ENCODE measurements at places on chromosomes 12 and 14.

DNA sequence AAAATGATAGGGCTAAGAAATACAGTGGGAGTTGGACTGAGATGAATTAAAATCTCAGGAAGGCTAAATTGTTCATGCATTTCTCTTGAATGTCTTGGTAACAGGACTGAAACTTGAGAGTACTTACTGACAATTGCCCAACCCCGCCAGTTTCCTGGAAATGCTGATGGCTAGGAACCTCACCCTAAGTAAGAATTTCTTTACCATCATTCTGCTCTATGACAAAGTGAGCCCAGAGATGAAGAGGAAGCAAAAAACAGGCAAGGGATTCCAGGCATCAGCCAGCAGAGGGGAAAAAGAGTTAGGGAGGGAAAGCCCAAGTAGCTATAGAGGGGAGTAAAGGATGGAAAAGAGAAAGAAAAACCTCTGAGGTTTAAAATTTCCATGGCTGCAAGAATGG lies 397.7 kb downstream of the MDGA2 start:
- DNase-seq: no peak

GRCh38 chr14:38366374-38366773 lies 110.5 kb upstream of the CLEC14A start:
- no peak for DNase-seq

GRCh38 chr12:123070267-123071081 lies 80.4 kb downstream of the PITPNM2 start:
- DNase-seq: no peak

DNA sequence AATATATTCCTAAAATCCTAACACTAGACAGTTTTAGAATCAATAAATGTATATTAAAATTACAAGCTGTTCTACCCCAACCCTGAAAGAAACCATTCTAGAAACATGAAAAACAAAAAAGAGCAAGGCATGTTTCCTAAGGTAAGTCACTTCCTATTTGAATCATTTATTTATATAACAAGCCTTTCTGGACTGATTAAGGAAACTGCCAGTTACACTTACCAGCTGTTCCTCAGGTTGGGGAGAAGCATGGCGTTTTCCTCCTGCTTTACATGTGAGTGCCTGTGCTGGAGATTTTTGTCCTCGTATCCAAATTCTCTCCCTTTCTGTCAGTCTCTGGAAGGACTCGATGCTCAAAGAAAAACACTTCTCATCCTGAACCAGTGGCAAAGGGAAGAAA lies 183.3 kb downstream of the EFCAB11 start:
- DNase-seq: no peak

DNA sequence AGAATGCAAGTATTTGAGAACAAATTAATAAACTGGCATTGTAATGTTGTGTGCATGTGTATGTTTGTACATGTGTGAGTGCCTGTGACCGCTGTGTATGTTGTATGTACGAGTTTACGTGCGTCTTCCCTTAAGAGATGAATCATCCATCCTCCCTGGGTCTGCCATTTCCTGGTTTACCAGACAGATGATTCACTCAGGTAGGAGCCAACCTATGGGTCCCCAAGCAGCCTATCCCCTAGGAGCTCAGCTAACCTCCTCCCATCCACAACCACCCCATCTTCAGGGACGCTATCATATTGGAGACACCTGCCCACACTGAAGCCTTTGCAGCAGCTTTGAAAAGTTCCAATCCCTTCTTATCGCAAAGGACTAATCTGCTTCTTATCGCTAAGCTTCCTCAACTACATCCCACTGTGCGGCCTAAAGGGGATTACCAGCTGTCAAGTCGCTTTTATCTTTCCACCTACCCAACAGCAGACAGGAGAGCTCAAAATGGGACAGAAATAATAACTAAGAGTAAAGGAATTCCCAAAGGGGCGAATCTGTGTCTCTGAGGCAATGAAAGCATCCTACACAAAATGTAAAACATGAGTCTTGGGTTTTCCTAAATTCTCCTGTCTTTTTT lies 81.5 kb upstream of the TMCC3 start:
- peak; percentile 25 for DNase-seq

- no peak for DNase-seq
These were observed 142.5 kb downstream of the PHLDA1 start for GRCh38 chr12:75888874-75889613.

- no peak for DNase-seq
These were observed 1.7 kb downstream of the EVL start for GRCh38 chr14:100066962-100067361.

DNA sequence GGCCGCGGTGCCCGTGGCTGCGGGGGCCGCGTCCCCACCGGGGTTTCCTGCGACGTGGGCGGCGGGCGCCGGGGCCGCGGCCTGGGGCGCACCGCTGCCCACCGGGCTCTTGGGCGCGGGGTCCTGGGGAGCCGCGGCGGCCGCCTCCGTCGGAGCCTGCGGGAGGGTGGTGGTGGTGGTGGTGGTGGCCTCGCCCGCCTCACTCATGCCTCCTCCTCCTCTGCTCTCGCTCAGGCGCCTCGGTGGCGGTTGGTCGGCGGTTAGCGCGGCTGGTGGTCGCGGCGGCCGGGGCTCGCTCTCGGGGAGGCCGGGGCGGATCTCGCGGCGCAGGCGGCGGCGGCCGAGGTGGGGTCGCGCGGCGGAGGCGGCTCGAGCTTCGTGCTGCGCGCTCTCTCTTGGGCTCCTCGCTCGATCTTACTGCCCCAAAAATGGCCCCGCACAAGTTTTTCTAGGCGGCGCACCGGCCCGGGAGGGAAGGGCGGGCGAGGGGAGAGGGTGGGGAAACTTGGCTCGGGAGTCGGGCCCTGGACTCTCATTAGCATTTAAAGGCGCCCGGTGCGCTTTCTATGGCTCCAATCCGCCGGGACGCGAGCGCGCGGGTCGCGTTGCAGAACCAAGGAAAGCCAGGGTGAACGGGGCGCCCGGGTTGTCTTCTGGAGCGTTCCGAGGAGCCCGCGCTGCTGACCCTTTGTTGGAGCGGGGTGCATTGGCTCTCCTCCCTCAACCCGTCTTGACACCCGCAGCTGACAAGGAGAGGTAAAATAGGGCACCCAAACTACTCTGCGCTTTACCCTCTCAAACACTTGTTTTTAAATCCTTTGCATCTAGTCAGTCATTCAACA lies at the start of gene YBX3:
Gene YBX3, minus strand, starts transcription at position 419 of the 842 bp plus-strand sequence. Its CDS starts 212 bp downstream, at position 207.
- DNase-seq: peak; percentile 84

DNA sequence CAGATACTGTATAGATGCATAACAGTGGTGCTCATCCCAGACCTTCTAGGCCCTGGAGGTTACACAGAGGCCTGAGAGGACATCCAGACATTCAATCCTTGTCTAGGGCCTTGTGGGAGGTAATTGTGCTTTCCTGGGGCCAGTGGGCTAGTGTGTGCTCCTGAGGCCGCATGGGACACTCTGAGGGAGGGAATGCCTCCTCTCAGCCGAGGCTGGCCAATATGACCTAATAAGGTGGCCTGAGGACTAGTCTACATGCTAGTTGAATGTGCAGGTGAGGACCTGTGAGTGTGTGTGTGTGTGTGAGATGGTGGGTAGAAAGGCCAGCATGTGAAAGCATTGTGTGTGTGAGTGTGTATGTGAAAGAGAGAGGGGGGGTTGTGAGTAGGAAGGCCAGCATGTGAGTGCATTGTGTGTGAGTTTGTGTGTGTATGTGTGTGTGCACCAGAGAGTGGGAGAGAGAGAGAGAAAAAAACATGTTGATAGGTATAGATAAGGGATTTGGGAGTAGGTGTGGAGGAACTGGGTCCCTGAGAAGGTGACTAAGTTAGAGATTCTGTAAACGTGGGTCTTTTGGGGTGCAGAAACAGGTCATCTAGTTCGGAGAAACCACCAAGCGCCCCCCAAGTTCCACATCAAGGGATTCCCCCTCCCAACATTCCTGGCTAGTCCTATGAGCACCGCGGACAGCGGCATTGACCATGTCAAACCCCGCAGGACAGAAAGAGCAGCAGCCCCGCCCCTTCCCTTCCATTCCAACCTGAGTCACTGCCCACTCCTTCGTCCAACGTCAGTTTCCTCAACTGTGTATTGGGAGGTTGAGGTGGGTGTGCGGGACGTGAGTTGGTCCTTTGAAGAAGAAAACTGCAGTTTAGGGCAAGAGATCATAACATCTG lies 9.7 kb upstream of the KRT81 start:
- DNase-seq: no peak

DNA sequence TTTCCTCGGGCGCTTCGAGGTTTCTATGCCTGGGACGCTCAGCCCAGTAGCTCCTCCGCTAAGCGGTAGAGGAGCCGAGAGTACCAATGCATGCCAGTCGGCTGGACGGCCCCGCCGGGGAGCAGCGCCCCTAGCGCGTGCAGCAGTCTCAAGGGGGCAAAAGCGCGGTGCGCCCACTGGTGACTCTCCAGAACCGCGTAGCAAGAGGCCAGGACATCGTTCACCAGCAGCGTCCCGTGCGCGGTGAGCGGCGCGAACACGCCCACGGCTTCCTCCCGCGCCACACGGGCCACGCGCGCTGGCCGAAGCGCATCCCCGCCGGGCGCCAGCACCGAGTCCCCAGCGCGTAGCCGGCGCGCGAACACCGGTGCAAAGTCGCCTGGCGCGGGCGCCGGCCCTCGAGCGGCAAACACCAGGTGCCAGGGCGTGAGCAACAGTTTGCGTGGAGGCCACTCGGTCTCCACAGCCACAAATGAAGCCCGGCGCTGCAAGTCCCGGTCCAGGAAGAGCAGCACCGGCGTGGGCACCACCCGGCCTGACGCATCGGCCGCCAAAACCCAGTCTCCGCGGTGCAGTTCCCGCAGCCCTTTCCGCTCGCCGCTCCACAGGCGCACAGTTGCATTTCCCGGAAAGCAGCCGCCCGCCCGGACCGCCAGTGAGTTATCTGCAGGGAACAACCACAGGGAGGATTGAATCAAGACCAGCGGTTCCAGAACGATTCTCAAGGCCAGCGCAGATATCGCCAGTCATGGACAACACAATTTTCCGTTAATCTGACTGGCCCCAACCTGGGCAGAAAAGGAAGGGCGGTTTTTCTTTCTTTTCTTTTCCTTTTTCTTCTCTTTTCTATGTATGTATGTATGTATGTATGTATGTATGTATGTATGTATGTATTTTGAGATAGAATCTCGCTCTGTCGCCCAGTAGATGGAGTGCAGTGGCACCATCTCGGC lies 4.5 kb downstream of the DHH start:
- no peak for DNase-seq

DNA sequence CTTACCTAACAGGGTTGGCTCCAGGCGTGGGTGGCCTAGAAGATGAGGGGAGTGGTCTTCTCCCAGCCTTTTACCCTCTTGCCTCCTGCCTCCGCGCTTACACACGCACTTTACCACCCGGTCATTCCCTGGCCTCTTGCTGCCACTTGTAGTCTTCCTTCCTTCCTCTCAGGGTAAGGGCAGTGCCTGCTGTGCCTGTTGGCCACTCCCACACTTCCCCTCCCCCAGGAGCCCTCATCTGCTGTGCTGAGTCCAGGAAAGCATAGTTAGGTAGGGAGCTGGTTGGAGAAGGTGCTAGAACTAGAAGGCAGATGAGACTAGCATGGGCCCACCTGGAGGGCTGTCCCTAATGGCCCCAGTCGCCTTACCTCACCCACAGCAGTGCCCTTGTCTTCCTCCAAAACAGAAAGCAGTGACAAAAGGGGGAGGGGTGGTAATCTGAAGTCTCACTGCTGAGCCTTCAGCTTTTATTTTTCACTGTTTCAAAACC lies 54.3 kb upstream of the SRSF5 start:
- DNase-seq: peak; percentile 59

- DNase-seq: no peak
These were observed 802.0 kb downstream of the C12orf50 start for GRCh38 chr12:87227162-87227561.

GRCh38 chr12:51368640-51369517 lies 22.3 kb downstream of the GALNT6 start:
- DNase-seq: peak; percentile 87

- DNase-seq: no peak
These were observed 180.3 kb downstream of the ETV6 start for GRCh38 chr12:11829764-11830194.

DNA sequence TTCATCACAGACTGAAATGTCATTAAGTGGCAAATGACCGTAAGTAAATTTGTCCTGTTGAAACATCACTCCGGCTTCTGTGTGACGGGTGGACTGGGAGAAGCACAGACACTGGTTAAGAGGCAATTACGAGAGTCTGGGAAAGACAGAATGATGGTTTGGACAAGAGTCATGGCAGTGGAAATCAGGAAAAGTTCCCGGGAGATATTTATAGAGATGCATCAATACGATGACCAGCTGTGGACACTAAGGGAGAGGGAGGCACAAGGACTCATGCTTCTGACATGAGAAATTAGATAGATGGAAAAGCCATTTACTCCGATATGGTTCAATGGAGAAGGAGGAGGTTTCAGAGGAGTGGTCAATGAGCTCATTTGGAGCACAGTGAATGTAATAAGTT lies 27.3 kb downstream of the CKAP4 start:
- no peak for DNase-seq

GRCh38 chr12:40254455-40255085 lies 29.8 kb downstream of the LRRK2 start:
- no peak for DNase-seq

GRCh38 chr14:100281286-100282082 lies 24.8 kb downstream of the SLC25A29 start:
- no peak for DNase-seq

GRCh38 chr14:43625294-43625693 lies 881.8 kb downstream of the FSCB start:
- DNase-seq: no peak

- DNase-seq: no peak
These were observed 156.9 kb downstream of the PTPN11 start for GRCh38 chr12:112575559-112576067.

- no peak for DNase-seq
These were observed 2.2 kb upstream of the YAF2 start for GRCh38 chr12:42240131-42240750.

- no peak for DNase-seq
These were observed 6.2 kb downstream of the C1QL4 start for GRCh38 chr12:49330631-49331379.

- DNase-seq: no peak
These were observed 18.0 kb upstream of the OR4K5 start for GRCh38 chr14:19902409-19902808.

GRCh38 chr12:98939350-98939749 lies 294.3 kb downstream of the APAF1 start:
- no peak for DNase-seq

GRCh38 chr14:59711080-59711479 lies 134.5 kb upstream of the CCDC175 start:
- DNase-seq: no peak

GRCh38 chr14:67926821-67927220 lies 107.2 kb downstream of the RAD51B start:
- DNase-seq: no peak

GRCh38 chr14:50607181-50607580 lies 47.2 kb downstream of the ATL1 start:
- peak; percentile 60 for DNase-seq

- no peak for DNase-seq
These were observed 349.9 kb downstream of the ETNK1 start for GRCh38 chr12:22974865-22975264.

Measured in inflammatory macrophage treated with lipopolysaccharide for 1 hour (primary cell).